Foreskin melanocyte (primary cell): ENCODE measurements at places on chromosomes 1 and 21.

DNA sequence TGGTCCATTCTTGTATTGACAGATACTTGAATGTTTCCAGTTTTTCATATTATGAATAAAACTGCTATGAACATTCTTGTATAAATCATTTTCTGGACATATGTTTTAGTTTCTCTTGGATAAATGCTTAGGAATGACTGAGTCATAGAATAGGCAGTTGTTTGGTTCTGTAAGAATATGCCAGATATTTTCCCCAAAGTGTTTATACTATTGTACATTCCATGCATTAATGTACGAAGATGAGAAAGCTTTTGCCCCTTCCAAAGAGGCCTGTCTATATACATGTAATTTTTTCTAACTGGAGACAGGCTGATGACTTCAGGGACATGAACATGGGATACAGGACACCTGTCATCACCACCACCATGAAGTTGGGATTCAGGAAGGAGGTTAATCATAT, 11.3 kb downstream of the NBPF3 start:
- DNase-seq: no peak

GRCh38 chr1:165882168-165882837, 54.9 kb downstream of the UCK2 start:
- no peak for DNase-seq

- no peak for DNase-seq
Observed at GRCh38 chr1:101908980-101909379, 87.7 kb downstream of the OLFM3 start.

GRCh38 chr1:210397252-210397651, 68.5 kb downstream of the HHAT start:
- DNase-seq: no peak

GRCh38 chr1:201560328-201561194, 21.6 kb downstream of the NAV1 start:
- DNase-seq: no peak

DNA sequence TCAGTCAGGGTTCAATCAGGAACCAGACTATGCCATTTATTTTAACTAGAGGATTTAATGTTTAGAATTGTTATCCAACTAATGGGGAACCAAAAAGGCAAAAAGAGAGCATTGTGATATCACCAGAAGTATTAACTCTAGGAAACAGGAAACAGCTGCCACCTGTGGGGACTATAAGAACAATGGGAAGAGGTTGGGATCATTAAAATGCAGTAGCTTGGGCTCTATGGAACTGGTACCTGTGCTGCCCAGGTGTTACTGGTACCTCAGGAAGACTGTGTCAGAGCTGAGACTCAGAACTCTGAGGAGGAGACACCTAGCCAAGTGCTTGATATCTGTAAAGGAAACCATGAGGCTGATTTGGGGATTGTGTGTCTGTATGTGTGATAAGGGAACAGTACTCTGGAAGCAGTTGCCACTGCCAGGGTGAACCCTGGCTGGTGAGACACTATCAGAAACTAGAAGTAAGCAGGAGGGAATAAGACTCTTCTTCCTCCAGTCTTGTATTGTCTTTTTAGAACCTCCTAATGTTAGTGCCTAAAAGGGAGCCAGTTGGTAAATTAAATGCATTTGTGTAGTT, 49.4 kb downstream of the MAN1A2 start:
- DNase-seq: no peak

- no peak for DNase-seq
Observed at GRCh38 chr1:107342316-107342715, 201.5 kb downstream of the NTNG1 start.

DNA sequence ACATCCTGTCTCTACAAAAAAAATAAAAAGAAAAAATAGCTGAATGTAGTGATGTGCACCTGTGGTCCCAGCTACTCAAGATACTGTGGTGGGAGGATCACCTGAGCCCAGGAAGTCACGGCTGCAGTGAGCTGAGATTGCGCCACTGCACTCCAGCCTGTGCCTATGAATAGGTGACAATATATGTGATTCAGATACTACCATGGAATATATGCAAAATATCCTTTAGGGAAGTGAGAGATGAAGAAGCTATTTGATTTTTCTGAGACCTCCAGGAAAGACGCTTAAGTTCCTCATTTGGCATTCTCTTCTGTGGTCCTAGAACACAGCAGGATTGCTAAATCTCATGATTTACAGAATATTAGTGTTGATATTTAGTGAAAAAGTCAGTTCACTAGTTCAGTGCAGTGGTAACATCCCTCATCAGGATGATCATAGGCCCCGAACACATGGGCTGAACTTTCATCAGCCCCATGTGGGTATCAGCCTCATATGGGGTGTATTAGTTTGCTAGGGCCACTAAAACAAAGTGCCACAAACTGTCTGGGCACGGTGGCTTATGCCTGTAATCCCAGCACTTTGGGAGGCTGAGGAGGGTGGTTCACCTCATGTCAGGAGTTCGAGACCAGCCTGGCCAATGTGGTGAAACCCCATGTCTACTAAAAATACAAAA, 6.0 kb upstream of the VASH2 start:
- no peak for DNase-seq

- DNase-seq: no peak
Observed at GRCh38 chr1:39642796-39643195, 3.4 kb upstream of the HEYL start.

- DNase-seq: no peak
Observed at GRCh38 chr1:43334453-43335205, 3.0 kb upstream of the MPL start.

DNA sequence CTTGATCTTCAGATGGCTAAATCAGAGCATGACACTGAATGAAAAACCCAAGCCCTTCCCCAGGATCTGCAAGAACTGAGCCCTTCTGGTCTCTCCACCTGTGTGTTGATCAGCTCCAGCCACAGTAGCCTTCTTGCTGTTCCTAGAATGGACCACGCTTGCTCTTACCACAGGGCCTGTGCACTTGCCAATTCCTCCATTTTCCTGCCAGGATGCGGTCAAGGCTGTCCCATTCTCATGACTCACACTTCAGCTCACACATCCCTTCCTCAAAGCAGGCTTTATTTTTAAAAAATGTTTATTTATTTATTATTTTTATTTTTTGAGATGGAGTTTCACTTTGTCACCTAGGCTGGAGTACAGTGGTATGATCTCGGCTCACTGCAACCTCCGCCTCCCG, 43.6 kb upstream of the GRHL3 start:
- no peak for DNase-seq

- no peak for DNase-seq
Observed at GRCh38 chr1:238664139-238664538, 722.2 kb upstream of the CHRM3 start.

DNA sequence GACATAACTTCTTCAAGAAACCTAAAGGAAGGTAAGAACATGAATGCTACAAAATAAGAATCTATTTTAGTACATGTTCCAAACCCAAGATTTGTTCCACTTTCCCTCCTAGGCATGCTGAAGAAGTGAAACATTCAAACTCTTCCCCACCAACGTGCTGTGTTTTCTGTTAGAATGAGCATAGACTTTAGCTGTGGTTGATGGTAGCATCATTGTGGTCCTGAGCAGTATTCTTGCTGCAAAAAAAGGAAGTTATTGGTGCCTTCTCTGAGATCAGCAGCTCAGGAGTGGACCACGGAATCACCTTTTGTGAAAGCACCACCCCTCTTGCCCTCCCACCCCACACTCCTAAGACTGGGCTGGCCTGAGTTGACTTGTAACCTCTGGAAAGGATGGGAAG, 100.4 kb upstream of the POGK start:
- DNase-seq: no peak

DNA sequence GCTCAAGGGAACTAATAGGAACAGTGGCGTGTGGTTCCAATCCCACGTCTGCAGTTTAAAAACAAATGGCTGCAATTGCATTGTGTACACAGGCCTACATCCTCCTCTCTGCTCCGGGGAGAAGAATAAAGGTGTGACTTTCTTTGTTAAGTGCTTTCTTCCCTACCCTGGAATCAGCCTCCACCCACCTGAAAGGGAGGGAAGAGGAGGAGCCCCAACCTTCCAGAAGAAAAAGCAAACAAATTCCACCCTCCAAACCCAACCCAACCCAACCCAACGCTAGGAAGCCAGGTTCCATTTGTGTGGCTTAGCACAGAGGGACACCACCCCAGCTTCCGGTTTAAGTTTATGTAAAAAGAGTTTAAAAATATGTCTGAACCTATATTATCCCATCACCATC, 11.8 kb upstream of the BACE2 start:
- no peak for DNase-seq

DNA sequence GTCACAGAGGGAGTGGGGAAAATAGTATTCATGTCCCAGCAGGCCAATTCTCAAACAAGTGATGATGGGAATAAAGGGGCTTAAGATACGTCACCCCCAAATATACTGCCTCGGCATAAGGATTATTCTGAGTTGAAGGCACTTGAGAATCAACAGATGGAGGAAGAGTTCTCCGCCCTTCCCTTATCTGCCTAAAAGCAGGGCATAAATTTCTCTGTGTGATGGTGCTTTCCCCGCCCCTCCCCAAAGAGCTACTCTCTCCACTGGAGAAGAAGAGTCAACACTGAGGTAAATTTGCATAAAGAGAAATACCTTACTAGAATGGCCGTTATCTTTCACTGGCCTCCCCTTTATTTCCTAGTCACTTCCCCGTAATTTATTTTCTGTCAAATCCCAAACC, 18.7 kb downstream of the BECN2 start:
- no peak for DNase-seq

DNA sequence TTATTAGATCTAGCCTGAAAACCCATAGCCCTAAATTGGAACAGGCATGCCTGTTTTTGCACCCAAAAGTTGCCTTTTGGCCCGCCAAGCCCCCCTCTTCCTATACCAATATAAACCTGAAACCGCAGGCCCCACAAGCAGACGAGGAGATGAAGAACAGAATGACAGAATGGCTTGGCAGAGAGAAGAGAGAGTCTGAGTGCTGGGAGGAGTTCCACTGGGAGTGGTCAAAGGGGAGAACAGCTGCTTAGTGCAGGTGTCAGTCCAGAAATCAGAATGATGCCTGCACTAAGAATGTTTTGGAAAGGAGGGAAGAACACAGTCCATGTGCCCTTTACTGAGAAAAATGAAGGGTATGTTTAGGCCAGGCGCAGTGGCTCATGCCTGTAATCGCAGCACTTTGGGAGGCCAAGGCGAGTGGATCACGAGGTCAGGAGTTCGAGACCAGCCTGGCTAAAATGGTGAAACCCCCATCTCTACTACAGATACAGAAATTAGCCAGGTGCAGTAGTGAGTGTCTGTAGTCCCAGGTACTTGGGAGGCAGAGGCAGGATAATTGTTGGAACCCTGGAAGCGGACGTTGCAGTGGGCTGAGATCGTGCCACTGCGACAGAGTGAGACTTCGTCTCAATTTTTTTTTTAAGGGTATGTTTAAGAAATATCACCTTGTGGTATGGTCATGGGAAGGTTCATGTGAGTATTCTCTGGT, 9.4 kb downstream of the DYRK1A start:
- no peak for DNase-seq

DNA sequence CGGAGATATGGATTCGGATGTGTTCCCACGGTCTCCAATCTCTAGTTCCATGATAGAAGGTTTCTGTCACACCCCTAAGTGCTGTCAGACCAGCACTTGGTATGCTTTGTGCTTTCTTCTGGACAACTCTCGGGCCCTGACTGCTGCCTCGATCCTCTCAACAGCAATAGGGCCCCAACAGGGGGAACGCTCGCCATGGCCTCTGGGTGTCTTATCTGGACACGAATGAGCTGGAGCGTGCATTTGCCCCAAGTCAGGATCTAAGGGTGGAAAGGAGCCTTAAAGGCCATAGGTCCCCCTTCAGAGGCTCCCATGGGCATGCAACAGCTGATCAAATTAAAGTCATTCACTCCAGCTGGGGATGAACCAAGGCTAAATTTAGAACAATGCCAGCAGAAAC, 76.8 kb downstream of the TCP10L start:
- peak; percentile 50 for DNase-seq
